ENCODE measurements at places on chromosomes 16 and 17. TPM values are rescaled to one million over a fixed set of nuclear protein-coding genes. Genes with fewer than 3 reads are reported as not detected.

DNA sequence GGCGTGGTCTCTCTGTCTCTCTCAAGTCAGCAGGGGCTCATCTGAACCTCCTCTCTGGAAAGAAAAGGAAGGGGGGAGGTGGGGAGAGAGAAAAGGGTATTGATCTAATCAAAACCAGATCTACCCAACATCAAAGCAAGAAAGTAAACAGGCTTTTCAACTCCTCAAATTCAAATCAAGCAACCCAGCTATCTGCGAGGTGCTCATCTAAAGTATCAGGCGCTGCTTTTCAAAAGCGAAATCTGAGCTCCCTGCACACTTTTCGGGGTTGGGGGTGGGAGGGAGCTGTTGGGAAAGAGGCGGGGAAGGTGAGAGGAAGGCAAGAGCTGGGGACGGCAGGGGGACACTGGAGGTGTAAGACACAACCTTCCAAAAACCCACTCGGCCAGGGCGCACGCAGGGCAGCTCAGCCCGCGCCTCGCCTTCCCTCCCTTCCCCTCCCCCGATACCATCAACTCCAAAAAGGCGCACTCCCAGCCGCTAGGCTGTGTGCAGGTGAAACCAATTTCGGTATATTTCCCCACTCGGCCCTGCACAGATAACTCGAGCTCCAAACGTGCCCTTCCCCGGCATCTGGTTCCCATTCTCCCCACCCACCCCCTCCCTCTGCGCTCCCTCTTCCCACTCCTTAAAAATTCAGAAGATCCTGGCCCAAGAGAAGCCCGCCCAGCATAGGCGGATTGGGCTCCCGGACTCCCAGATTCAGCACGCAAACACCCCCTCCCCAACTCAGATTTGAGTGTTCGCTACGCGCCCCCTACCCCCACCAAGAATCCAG, 2.6 kb downstream of the AXIN2 start:
- DNase-seq, result no peak
- no peaks in the 10 kb centered on the region for H3K27me3 ChIP-seq
- peaks cover 2% of the 10 kb centered on the region for H3K36me3 ChIP-seq

DNA sequence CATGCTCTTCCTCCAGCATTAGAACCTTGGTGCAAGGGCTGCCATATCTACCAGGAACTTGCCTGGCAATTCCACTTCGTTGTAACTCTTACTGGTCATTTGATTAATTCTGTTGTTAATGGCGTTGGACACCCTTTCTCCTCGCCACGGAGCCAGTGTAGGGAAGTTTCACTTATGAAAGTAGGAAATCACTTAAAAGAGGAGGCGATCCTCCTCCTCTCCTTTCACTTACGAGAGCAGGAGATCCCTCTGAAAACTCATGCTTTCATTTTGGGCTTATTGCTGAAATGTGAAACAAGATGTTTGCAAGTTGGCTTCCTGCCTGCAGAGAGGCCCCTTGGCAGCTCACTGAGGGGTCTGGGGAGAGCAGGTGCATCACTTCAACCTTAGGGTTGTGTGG, 226.0 kb downstream of the SNX29 start:
- H3K27me3 ChIP-seq, result no peaks in the 10 kb centered on the region
- peaks cover 11% of the 10 kb centered on the region for H3K36me3 ChIP-seq
- no peak overlapping the region for H3K4me3 ChIP-seq
- H3K4me1 ChIP-seq, result peaks cover 15% of the 10 kb centered on the region
- DNase-seq, result no peak
- no peak overlapping the region for H3K27ac ChIP-seq

DNA sequence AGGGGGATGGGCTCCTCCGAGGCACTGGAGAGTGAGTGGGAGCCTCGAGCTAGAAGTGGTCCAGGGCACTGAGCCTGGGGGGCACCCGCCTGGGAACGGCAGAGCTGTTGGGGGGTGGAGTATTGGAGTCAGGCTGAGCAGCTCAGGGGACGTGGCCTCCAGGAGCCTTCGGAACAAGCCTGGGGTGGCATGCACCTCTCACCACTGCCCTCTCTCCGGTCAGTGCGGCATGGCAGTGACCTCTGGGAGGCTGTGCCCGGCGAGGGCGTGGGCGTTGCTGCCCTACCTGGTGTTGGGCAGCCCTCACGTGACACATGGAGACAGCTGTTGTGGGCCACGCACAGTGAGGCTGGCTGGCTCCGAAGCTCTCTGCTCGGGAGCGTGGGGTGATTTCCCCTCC, 13.9 kb downstream of the PRSS27 start:
- H3K36me3 ChIP-seq, result no peaks in the 10 kb centered on the region
- no peaks in the 10 kb centered on the region for H3K4me1 ChIP-seq
- H3K27ac ChIP-seq, result no peak overlapping the region
- H3K27me3 ChIP-seq, result no peaks in the 10 kb centered on the region
- H3K4me3 ChIP-seq, result no peak overlapping the region

GRCh38 chr17:82022310-82022980, at the start of gene CENPX:
Gene CENPX (minus strand): TSS chr17:82022878. CDS start chr17:82022861, 17 bp downstream.
- H3K4me1 ChIP-seq, result peaks cover 19% of the 10 kb centered on the region
- no peaks in the 10 kb centered on the region for H3K36me3 ChIP-seq
- peak within 1 kb of the TSS; percentile 87 for H3K4me3 ChIP-seq
- no peak for DNase-seq
- H3K27ac ChIP-seq, result peak within 1 kb of the TSS; percentile 41

The BEAN1 gene
- not detected for total RNA-seq

DNA sequence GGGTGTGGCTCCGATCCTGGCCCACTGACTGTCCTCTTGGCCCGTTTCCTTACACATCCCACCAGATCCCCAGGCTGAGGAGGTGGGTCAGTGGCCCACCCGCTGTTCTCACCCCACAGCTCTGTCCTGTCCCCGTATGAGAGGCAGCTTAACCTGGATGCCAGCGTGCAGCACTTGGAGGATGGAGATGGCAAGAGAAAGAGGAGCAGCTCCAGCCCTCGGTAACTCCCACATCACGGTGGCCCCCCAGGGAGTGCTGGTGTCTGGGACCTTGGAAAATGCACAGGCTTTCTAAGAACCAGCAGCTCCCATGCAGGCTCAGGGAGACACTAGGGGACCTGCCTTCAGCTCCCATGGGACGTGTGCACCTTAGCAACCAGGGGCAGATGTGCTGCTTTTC, 4.2 kb upstream of the LLGL2 start:
- no peaks in the 10 kb centered on the region for H3K27me3 ChIP-seq
- H3K27ac ChIP-seq, result no peak overlapping the region
- H3K4me1 ChIP-seq, result peaks cover 23% of the 10 kb centered on the region
- DNase-seq, result no peak
- peaks cover 5% of the 10 kb centered on the region for H3K36me3 ChIP-seq

- DNase-seq, result no peak
- no peak overlapping the region for H3K27ac ChIP-seq
- peaks cover 8% of the 10 kb centered on the region for H3K4me1 ChIP-seq
- peaks cover 2% of the 10 kb centered on the region for H3K36me3 ChIP-seq
- H3K4me3 ChIP-seq, result no peak overlapping the region
- H3K27me3 ChIP-seq, result peaks cover 17% of the 10 kb centered on the region
Observed at GRCh38 chr17:73874008-73874720, 229.9 kb upstream of the SDK2 start.

The TMEM100 gene
- not detected for total RNA-seq

GRCh38 chr17:41464682-41465081, 2.5 kb downstream of the KRT32 start:
- no peaks in the 10 kb centered on the region for H3K36me3 ChIP-seq
- no peak overlapping the region for H3K4me3 ChIP-seq
- no peak overlapping the region for H3K27ac ChIP-seq
- H3K27me3 ChIP-seq, result peaks cover 18% of the 10 kb centered on the region
- DNase-seq, result no peak

- H3K4me1 ChIP-seq, result no peaks in the 10 kb centered on the region
- no peaks in the 10 kb centered on the region for H3K27me3 ChIP-seq
- no peak overlapping the region for H3K27ac ChIP-seq
- H3K36me3 ChIP-seq, result no peaks in the 10 kb centered on the region
- no peak for DNase-seq
Observed at GRCh38 chr16:59355704-59356103, 621.6 kb upstream of the GOT2 start.

DNA sequence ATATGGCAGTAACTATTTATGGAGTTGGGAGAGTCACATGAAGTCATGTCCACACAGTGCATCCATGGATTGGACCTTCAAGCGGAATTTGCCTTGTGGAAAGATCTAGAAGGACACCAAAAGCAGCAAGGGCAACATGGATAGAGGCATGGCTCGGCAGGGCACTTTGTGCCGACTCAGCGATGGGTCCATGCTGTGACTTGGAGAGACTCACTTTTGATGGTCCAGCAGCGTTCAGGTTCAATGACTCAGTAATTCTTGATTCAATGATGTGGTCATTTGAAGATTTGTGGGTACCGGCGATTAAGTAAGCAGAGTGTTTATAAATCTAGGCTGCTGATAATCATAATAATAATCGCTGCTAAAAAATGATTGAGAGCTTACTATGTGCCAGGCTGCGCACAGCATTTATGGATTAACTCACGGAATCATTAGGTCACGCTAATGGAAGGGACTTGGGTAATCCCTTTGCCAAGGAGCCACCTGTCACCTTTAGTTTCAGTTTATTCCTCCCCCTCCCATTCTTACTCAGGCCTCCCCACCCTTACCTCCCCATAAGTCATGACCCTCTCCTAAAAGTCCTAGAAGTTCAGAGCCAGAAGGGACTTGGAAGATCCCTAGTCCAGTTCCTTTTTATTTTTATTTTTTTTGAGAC, 127.5 kb upstream of the CRHR1 start:
- no peak overlapping the region for H3K27ac ChIP-seq
- peaks cover 66% of the 10 kb centered on the region for H3K27me3 ChIP-seq
- no peak overlapping the region for H3K4me3 ChIP-seq
- peaks cover 3% of the 10 kb centered on the region for H3K4me1 ChIP-seq
- H3K36me3 ChIP-seq, result peaks cover 3% of the 10 kb centered on the region

- H3K4me3 ChIP-seq, result no peak overlapping the region
- peaks cover 4% of the 10 kb centered on the region for H3K36me3 ChIP-seq
- peaks cover 11% of the 10 kb centered on the region for H3K4me1 ChIP-seq
- no peak for DNase-seq
Observed at GRCh38 chr16:53892155-53892554, 188.2 kb downstream of the FTO start.

- DNase-seq, result no peak
- no peak overlapping the region for H3K4me3 ChIP-seq
- H3K4me1 ChIP-seq, result peaks cover 8% of the 10 kb centered on the region
- H3K27ac ChIP-seq, result no peak overlapping the region
Observed at GRCh38 chr16:8775359-8775758, 22.1 kb downstream of the TMEM186 start.

DNA sequence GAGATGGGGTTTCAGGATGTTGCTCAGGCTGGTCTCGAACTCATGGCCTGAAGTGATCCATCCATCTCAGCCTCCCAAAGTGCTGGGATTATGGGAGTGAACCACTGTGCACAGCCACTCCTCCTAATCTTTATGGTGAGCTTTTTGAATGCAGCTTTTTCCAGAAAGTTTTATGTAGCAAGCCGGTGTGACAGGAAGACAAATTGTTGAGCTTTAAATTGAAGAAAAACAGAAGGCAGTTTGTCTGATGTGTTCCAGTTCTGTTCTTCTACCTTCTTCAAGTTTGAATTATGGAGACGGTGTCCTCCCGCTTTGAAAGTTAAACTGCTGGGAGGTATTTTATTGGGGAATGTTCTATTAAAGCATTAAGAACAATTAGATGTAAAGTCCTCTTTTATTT, 177.1 kb downstream of the SNX29 start:
- H3K36me3 ChIP-seq, result peaks cover 8% of the 10 kb centered on the region
- H3K27ac ChIP-seq, result no peak overlapping the region
- peaks cover 17% of the 10 kb centered on the region for H3K4me1 ChIP-seq
- no peaks in the 10 kb centered on the region for H3K27me3 ChIP-seq

DNA sequence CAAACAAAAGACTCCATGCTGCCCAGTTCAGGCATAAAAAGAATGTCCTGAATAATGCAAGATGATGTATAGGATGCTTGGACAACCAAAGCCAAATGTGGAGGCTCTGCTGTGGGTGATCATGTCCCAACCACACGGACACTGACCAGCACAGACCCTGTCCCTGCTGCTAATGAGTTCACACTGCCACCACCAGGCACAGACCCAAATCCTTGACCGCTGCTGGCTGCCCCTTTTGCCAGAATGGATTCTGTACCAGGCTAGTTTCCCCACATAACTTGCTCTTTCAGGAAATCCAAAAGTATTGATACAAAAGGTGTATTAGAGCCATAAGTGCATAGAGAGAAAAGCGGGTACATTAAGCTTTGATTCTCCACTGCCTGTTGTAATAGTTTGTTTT, 60.9 kb downstream of the XYLT1 start:
- H3K4me1 ChIP-seq, result peaks cover 31% of the 10 kb centered on the region
- DNase-seq, result no peak

The PDIA2 gene
- not detected for total RNA-seq

DNA sequence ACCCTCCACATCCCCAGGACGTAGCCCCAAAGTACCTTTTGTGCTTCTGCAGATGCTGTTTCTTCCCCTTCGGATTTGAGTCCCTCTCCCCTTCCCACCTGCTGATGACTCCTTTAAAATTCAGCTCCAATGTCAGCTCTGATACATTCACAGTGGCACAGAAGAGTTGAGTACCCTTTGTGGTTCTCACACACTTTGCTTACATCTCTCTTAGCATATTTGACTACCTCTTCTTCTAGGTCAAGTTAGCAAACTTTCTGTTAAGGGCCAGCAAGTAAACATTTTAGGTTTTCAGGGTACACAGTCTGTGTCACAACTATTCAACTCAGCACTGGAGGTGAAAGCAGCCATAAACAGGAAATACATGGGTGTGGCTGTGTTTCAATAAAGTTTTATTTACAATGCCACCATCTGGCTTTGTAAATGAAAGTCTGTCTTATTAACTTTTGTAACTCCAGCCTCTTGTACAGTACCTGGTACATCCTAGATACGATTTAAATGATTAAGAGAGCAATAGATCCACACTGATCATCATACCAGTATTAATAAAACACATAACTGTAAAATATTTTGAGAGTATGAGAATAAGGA, 161.7 kb downstream of the SOX9 start:
- no peaks in the 10 kb centered on the region for H3K27me3 ChIP-seq
- H3K4me1 ChIP-seq, result no peaks in the 10 kb centered on the region
- peaks cover 2% of the 10 kb centered on the region for H3K36me3 ChIP-seq
- H3K27ac ChIP-seq, result no peak overlapping the region
- no peak for DNase-seq

DNA sequence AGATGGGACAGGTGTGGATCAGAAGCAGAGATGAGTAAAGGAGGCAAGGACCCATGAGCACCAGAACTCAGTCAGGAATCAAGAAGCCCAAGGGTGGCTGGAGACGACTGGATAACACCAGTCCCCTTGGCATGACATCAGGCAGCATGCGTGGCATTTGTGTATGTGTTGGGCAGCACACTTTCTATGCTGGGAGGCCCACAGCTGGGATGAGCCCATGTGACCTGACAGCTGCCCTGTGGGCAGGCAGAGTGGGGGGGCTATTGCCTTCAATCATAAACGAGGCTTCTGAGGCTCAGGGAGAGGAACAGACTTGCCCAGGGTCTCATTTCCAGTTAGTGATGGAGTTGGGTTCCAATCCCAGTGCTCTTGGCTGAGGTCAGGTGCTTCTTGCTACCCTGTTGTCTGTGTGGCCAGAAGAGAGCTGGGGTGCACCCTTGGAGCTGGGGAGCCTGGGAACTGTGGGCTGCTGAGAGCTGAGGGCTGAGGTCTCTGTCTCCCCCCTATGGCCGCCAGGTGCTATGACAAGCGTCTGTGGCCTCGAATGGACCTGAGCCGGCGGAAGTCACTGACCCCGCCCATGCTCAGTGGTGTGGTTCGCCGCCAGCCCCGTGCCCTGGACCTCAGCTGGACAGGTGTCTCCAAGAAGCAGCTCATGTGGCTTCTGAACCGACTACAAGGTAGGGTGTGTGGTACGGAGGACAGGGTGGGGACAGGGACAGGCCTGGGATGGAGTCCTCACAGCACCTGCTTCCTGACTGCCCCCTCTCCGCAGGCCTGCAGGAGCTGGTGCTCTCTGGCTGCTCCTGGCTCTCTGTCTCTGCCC, 7.1 kb upstream of the ORAI3 start:
- H3K4me3 ChIP-seq, result no peak overlapping the region
- DNase-seq, result peak; percentile 43
- no peaks in the 10 kb centered on the region for H3K27me3 ChIP-seq
- H3K36me3 ChIP-seq, result no peaks in the 10 kb centered on the region
